ENCODE measurements at places on chromosomes 11 and 22.
A peak's percentile ranks its signal among the peaks of the same experiment; 100 is the strongest.

DNA sequence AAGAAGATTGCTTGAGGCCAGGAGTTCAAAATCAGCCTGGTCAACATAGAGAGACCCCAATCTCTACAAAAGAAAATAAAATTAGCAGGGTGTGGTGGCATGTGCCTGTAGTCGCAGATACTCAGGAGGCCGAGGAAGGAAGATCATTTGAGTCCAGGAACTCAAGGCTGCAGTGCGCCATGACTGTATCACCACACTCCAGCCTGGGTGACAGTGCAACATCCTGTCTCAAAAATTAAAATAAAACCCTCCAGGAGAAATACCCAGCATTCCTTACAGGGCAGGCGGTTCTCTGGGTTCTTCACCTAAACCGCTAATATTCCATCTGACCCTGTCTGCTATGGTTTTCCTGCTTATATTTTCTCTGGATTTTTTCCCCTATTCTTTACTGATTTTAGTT, 13.5 kb downstream of the TCF20 start:
- H3K27ac ChIP-seq, result no peak overlapping the region
- H3K36me3 ChIP-seq, result no peaks in the 10 kb centered on the region
- no peaks in the 10 kb centered on the region for H3K4me1 ChIP-seq
- no peak overlapping the region for H3K4me3 ChIP-seq

DNA sequence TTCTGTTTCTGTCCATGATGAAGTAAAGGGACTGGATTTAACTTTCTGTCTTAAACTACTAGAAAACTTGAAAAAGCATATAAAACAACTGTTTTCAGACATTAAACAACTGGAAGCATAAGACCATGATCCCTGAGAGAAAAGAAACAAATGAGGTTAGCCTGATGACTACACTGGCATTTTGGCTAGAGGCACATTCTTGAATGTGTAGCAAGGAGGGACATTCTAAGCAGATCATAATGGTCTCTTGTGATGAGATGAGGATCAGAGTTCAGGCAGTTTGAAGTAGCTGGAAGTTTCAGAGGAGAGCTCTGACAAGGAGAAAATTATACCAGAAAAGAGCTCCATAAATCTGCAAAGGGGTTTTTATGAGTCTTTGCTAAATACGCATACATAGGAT, 75.4 kb downstream of the AASDHPPT start:
- no peak overlapping the region for H3K4me3 ChIP-seq
- no peak overlapping the region for H3K27ac ChIP-seq
- no peaks in the 10 kb centered on the region for H3K4me1 ChIP-seq
- DNase-seq, result no peak
- H3K36me3 ChIP-seq, result no peaks in the 10 kb centered on the region

GRCh38 chr11:34653851-34654482, 33.1 kb downstream of the EHF start:
- no peak for DNase-seq
- no peaks in the 10 kb centered on the region for H3K27me3 ChIP-seq
- no peaks in the 10 kb centered on the region for H3K4me1 ChIP-seq
- H3K36me3 ChIP-seq, result no peaks in the 10 kb centered on the region
- no peak overlapping the region for H3K4me3 ChIP-seq

- no peaks in the 10 kb centered on the region for H3K36me3 ChIP-seq
- DNase-seq, result no peak
- no peaks in the 10 kb centered on the region for H3K27me3 ChIP-seq
- no peak overlapping the region for H3K27ac ChIP-seq
Observed at GRCh38 chr22:41338614-41339212, 37.4 kb downstream of the ZC3H7B start.

DNA sequence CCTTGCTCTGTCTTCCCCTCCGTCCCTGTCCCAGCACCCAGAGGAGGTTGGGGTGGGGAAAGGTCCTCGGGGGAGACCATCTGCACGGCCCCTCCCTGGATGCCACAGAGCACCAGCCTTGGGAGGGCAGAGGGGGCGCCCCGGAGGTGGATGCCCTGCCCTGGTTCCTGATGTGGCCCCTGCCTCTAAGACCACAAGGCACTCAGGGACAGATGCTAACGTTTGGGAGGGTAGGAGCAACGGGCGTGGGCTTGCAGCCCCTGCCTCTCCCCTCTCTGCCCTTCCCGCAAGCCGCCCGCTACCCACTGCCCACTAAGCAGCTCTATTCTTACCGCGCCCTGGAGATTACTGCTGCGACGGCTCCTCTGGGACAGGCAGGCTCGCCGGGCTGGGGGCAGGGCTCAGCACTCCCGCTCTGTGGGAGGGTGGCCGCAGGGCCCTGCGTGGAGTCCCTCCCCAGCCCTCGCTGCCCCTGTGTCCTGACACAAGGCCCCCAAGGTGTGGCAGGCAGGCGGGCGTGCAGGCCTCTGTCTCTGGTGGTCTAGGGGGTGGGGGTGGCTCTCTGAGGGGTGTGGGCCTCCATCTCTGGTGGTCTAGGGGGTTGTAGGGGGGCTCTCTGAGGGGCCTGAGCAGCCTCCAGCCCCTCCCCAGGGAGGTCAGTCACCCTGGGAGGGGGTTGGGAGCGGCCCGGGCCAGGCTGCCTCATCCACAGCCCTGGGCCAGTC, 14.9 kb downstream of the BRSK2 start:
- H3K27me3 ChIP-seq, result no peaks in the 10 kb centered on the region
- H3K4me1 ChIP-seq, result no peaks in the 10 kb centered on the region
- H3K4me3 ChIP-seq, result no peak overlapping the region
- no peak for DNase-seq

DNA sequence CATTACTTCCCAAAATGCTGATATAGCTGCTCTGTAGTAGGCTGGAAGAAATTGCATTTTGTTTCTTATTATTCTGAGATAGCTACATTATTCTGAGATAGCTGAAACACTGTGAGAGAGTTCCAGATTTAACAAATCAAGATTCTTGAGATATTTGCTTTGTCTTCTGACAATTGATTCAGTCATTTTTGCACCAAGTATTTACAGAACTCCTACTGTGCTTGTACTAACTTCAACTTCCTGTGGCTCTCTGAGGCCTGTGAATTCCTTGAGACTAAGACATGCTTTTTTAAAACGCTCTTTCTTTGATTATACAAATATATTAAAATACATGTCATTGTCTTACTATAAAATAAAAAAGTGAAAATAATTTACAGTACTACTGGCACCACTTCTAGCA, 52.7 kb downstream of the USP47 start:
- no peaks in the 10 kb centered on the region for H3K36me3 ChIP-seq
- H3K27me3 ChIP-seq, result no peaks in the 10 kb centered on the region
- no peak for DNase-seq
- H3K4me3 ChIP-seq, result no peak overlapping the region
- no peak overlapping the region for H3K27ac ChIP-seq

- H3K27me3 ChIP-seq, result no peaks in the 10 kb centered on the region
- peaks cover 35% of the 10 kb centered on the region for H3K4me1 ChIP-seq
- H3K4me3 ChIP-seq, result peak overlapping the region; percentile 97
- H3K27ac ChIP-seq, result peak overlapping the region; percentile 99
Observed at GRCh38 chr22:17637490-17638181, 921 bp upstream of the BCL2L13 start.

GRCh38 chr11:125337836-125338834, 157.9 kb downstream of the FEZ1 start:
- peaks cover 48% of the 10 kb centered on the region for H3K4me1 ChIP-seq
- peak overlapping the region; percentile 81 for H3K27ac ChIP-seq
- no peak overlapping the region for H3K4me3 ChIP-seq

DNA sequence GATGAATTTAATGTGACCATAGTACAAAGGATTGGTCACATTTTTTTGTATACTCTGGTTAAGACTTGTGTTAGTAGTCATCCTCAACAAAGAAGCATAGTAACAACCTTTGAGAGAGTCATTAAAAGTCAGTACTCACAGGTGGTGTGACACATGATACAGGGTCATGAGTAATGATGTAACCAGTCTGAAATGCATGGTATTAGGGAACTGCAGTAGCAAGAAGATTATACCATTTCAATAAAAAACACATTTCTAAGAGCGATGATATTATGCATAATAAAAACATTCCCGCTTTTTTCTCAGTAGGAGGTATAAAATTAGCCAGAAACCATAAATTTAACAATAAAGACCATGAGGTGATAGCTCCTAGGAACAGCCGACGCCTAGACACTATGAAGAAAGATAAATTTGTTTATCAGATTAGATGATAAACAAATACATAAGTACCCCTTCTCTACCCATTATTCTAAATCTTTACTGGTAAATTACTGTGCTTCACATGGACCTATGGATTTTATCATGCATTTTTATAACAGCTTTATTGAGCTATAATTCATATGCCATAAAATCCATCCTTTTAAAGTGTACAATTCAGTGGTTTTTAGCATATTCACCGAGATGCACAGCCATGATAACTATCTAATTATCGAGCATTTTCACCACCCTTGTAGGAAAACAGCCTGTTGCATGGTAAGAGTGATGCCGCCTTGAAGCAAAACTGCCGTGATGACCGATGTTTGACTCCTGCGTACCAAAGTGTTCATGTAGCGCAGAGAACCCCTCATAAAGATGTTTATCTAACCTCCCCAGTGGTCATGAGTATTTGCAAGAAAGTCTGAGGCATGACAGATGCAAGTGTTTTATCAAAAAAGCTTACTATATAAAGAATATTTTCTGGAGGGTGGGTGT, 41.8 kb downstream of the TMPRSS5 start:
- no peaks in the 10 kb centered on the region for H3K36me3 ChIP-seq
- H3K27ac ChIP-seq, result no peak overlapping the region
- no peak overlapping the region for H3K4me3 ChIP-seq
- DNase-seq, result no peak
- H3K4me1 ChIP-seq, result no peaks in the 10 kb centered on the region

GRCh38 chr22:20246368-20247009, 21.6 kb downstream of the RTN4R start:
- H3K4me1 ChIP-seq, result peaks cover 29% of the 10 kb centered on the region
- DNase-seq, result no peak
- no peaks in the 10 kb centered on the region for H3K27me3 ChIP-seq
- H3K27ac ChIP-seq, result no peak overlapping the region
- no peak overlapping the region for H3K4me3 ChIP-seq
- no peaks in the 10 kb centered on the region for H3K36me3 ChIP-seq

DNA sequence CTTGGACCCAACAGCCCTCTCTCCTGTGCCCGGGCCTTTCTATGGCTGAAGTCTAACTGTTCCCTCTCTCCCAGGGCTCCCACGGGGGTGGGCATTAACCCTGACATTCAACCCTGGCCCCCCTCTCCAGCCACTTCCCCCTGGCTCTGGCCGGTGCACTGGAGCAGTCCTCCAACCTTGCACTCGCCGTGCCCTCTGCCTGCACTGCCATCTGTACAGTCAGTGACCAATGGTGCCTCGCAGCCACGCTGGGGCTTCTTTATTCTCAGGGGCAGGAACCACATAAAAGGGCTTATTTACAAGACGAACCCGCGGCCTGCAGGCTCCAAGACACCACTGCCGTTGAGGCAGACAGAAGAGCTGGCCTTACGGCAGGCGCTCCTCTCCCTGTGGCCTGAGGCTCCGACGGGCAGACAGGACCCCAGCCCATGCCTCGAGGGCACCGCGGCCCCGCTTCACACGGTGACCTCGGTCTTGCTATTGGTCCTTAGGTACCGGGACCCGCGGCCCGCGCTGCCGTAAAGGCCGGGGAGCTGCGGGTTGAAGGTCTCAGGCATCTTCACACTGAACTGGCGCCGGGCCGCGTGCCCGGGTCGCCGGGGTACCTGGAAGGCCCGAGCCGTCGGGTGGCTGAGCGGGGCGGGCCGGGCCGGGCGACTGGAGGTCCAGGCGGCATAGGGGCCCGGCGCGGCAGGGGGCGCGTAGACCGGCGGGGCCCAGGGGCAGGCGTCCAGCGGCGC, 5.4 kb downstream of the SHISA8 start:
- no peak overlapping the region for H3K27ac ChIP-seq
- no peaks in the 10 kb centered on the region for H3K36me3 ChIP-seq
- peaks cover 5% of the 10 kb centered on the region for H3K4me1 ChIP-seq
- no peaks in the 10 kb centered on the region for H3K27me3 ChIP-seq
- peak overlapping the region; percentile 48 for H3K4me3 ChIP-seq
- DNase-seq, result no peak

- no peak overlapping the region for H3K27ac ChIP-seq
- H3K36me3 ChIP-seq, result no peaks in the 10 kb centered on the region
- no peak for DNase-seq
- no peaks in the 10 kb centered on the region for H3K27me3 ChIP-seq
- H3K4me3 ChIP-seq, result no peak overlapping the region
Observed at GRCh38 chr11:50182486-50182885, 149.8 kb downstream of the OR4C45 start.

DNA sequence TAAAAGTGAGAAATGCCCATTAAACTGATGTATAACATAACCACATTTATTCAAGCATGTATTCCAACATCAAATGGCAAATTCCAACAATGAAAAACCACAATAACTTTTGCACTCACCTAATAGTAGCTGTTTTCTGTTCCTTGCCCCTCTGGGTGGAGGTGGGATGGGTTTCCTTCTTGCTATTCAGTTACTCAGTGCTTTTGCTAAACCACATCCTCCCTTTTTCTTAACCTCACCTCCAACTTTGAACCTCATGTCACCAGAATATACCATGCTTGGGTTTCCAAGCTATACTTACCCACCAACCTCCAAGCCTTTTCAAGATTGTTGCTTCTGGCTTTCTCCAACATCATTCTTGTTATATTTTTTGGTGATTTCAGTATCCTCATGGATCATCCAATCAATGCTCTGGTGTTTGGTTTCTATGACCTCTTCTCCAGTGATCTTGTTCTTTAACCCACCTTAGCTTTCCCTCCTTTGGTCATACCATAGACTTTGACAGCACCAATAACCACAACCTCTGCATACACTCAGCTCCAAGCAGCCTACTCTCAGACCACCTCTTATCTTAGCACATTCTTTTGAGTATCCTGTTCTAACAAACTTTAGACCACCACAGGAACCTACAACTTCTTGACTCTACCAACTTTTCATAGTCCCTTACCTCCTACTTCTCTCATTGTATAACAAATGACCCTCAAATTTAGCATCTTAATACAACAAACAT, 3.2 kb upstream of the CCDC15 start:
- H3K4me3 ChIP-seq, result no peak overlapping the region
- H3K36me3 ChIP-seq, result no peaks in the 10 kb centered on the region
- no peaks in the 10 kb centered on the region for H3K27me3 ChIP-seq
- H3K27ac ChIP-seq, result no peak overlapping the region
- peaks cover 3% of the 10 kb centered on the region for H3K4me1 ChIP-seq

- no peaks in the 10 kb centered on the region for H3K27me3 ChIP-seq
- no peak overlapping the region for H3K4me3 ChIP-seq
- H3K27ac ChIP-seq, result no peak overlapping the region
- no peaks in the 10 kb centered on the region for H3K36me3 ChIP-seq
- H3K4me1 ChIP-seq, result peaks cover 6% of the 10 kb centered on the region
Observed at GRCh38 chr11:36077886-36078685, 134.2 kb downstream of the LDLRAD3 start.

DNA sequence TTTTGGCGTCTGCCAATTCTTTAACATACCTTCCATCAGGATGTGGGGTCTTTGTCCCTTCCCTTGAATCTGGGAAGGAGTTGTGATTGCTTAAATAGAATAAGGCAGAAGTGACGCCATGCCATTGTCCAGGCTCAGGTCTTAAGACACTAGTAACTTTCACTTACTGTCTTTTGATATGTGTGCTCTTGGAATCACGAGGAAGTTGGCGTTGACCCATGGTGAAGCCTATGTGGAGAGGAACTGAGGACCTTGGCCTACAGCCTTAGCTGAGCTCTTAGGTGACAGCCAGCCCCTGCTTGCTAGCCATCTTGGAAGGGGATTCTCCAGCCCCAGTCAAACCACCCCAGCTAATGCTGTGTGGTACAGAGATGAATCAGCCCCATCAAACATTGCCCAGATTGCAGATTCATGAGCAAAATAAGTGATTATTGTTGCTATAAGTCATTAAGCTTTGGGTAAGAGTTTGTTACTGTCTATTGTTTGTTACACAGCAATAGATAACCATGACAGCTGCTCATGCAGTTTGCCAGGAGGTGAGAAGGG, 17.6 kb upstream of the CLPB start:
- H3K4me3 ChIP-seq, result no peak overlapping the region
- no peak for DNase-seq
- no peaks in the 10 kb centered on the region for H3K4me1 ChIP-seq
- H3K27ac ChIP-seq, result no peak overlapping the region
